ENCODE measurements at places on chromosomes 2 and 18.

DNA sequence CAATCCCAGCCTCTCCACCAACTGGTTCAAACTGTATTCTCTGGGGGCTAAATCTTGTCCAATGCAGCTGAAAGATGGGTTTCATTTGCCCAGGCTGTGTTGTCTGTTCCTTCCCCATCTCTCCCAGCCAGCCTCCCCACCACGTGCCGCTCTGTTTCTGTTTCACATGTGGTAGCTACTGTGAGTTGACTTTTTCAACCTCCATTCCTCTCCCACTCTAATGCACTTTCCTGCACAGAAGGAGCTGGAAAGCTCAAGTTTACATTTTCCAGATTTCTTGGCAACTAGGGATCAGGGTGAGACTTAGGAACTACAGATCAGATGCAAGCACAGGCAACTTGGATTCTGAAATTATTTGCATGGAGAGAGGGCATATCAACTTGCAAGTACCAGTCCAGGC lies 19.0 kb upstream of the NPAS2 start:
- no peak for DNase-seq

DNA sequence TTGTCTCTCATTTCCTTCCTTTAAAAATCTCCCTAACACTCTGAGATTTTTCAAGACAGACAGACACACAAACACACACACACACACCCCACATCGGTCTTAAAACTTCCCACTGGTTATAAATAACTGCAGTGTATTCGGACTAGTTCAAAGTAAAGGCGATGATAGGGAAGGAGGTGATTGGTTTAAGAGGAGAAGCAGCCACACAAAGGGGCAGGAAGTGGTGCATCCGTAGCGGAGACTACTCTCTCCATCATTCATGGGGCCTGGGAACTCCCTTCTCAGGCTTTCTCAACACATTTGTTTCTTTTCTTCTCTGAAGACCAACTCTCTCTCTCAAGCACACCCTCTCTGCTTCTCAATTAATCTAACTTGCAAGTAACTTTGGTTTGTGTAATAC lies 149.1 kb upstream of the DPP10 start:
- DNase-seq = no peak

- no peak for DNase-seq
Measured at GRCh38 chr18:25544546-25545287, 192.8 kb upstream of the ZNF521 start.

GRCh38 chr18:42018831-42019230 lies 63.8 kb downstream of the PIK3C3 start:
- DNase-seq = no peak

DNA sequence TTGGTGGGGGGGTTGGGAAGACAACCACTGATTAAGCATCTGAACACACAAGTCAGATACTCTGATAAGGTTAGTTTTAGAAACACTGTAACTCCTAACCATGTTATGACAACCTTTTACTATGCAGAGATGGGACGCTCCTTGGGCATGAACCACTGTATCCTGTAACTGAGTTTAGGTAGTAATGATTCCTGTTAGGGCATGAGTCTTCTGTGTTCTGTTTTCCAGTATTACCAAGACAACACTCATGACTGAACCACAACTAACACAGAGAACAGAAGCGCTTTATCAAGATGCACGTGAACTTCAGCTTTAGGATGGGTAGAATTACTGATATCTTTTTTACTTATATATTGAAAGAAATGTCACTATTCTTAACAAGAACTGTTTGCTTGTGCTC lies 14.1 kb upstream of the CREB1 start:
- no peak for DNase-seq

DNA sequence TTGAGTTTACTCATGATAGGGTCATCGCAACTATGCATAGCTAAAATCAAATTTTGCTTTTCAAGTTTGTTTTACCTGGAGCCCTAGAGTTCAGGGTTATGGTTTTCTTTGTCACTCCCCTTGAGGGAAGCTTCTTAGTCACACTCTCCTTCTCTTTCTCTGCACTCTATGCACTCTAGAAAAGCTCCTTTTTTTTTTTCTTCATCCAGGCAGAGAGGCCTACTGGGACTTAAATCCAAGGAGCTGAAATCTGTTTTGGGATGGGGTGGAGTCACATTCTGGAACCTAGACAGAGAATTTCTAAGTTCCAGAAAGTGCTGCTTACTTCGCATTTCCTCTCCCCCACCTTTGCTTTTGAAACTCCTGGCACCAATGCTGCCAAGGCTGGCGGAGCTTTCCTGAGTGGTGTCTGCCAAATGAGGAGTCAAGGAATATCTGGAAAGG lies 19.1 kb upstream of the IL18R1 start:
- no peak for DNase-seq

DNA sequence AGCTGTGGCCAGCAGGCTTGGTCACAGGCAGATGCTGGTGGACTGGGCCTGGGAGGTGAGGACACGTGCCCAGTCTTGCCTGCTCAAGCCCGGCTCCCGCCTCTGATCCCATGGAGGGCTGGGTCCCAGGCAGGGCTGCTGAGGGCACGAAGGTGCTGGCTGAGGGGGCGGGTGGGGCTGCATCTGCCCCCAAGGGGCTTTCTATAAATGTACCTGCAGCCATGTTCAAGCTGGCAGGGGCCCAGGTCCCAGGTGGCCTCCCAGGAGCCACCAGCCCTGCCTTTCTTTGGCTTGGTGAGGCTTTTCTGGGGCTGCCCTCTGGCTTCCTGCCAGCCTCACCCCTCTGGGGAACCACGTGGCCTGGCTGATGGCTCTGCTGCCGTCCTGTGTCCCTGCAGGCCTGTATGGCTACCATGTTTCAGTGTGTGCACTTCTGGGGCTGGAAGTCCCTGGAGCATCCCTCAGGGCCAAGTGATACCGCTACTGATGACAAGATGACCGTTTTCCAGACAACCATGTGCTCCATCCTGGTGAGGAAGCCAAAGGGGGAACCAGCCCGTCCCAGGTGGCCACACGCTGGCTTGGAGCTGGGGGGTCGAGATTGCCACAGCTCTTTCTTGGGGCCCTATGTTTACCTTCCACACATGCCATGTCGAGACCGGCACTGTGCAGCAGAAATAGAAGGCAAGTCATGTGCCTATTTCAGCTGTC lies 23.2 kb downstream of the HJURP start:
- DNase-seq = no peak

DNA sequence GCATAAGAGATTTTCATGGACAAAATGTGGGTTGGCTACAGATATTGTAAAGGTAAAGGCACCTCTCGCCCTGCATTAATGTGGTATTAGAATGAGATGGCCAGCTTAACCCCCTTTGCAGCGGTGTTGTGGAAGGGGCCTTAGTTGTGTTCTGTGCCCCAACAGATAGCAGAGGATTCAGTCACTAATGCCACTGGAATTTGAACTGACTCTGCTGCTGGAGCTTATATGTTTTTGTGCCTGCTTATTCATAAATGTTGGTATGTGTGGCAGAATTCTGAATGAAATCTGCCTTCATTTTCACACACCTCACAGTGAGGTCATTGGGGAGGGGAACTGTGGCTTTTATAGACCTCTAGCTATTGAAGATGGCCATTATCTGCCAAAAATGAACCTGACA lies 90.7 kb upstream of the ITGA6 start:
- no peak for DNase-seq

- DNase-seq = no peak
Measured at GRCh38 chr2:40734797-40735196, 282.9 kb upstream of the SLC8A1 start.

DNA sequence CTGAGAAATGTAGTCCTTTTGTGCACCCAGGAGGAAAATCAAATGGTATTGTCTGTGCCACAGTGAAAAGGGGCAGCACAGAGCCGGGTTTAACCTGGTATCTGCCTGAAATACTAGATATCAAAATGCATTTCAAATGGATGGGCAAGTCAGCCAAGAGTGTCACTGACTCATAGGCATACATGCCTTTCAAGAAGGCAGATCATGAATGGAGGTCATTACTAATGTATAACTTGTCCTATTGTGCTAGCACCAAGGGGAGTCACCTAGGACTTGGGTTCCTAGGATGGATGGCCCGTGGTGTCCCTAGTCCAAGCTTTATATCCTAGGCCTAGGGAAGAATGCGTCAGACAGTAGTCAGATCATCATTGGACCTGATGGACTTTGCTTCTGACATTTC lies 49.9 kb downstream of the TCF7L1 start:
- DNase-seq = no peak

- DNase-seq = no peak
Measured at GRCh38 chr2:127193967-127194280, 26.2 kb downstream of the CYP27C1 start.

DNA sequence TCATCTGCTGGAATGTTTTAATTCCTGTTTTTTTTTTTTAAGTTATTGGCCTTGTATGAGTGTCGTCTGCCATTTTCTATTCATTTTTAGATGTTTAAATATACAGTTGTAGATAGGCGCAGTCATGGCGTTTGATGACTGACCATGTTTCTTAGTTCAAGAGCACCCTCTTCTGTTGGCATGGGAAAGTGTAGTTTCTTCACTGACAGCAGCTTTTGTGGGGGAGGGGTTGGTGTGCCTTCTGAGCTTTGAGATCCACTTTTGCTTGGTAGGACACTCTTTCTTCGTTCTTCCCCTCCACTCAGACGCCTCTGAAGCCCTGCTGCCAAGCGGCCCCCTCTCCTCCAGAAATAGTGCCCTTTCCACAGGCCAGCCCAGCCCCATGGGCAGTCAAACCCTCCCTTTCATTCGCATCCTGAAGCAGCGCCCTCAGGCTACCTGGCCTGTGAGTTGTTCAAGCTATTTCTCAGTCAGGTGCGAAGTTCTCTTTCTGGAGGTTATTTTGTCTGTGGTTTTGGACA lies 492.0 kb downstream of the TNS1 start:
- DNase-seq = peak; percentile 77

DNA sequence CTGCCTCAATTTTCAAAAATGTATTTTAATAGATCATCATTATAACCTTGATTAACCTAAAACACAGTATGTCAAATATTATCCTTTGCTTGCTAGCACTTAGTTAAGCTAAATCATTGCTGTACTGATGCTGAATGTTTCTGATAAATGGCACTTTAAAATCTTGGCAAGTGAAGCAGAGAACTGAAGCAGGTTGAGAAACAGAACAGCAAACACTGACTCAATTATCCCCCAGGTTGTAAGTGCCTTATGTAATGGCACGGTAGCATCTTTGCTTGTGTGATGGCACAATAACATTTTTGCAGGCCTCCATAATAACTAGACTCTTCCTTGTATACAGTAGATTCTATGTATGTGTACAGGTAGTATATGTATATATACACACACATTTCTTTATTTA lies 33.8 kb downstream of the ARHGAP15 start:
- DNase-seq = no peak

DNA sequence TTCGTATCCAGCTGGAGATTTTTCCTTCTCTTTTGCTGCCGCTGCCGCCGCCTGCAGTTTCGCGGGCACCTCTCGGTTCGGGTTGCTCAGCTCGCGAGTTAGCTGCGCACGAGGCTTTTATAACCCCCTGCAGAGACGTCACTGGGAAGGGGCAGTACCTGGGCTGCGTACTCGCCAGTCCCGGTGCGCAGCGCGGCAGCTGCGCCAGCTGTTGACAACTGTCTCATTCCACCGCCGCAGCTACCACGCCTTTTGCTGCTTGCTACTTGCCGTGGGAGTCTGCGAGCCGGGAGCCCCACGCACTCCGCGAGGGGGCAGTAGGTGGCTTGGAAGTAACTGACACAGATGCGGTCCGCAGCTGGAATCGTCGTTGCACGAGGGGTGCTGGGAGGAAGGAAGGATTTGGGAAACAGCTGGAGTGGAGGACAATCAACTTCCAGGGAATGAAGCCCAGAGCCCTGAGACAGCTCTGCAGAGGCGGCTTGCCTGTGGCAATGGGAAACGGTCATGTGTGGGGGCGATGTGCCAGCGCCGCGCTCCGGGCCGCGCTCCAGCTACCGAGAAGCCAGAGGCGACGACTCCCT lies at the start of gene TACR1:
TACR1 (minus strand) TSS at position 93 of the 584 bp plus-strand sequence. CDS start 586 bp downstream, outside the sequence.
- peak; percentile 51 for DNase-seq

DNA sequence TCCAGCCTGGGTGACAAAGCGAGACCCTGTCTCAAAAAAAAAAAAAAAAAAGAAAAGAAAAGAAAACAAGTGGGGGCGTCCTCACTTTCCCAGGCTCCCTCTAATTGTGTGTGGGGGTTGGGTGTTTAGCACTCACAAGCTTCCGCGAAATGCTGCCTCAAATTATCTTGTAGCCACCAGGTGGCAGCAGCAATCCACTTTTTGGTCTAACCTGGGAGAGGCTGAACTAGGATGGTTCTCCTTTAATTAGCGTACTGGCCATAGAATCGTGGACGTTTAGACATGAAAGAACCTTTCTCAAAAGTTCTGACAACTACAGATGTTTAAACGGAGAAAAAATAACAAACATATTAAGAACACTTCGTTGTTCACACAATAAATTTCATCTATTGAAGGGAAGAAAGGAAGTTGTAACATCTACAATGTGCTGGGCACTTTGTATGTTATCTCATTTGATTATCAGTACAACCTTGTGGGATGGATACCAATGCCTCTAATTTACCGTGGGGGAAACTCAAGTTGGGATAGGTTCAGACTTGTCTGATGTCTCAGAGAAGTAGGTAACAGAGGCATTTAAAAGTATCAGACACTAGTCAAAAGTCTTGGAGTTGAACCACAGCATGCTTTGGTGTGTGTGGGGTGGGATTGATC lies 122.7 kb upstream of the NABP1 start:
- peak; percentile 87 for DNase-seq

DNA sequence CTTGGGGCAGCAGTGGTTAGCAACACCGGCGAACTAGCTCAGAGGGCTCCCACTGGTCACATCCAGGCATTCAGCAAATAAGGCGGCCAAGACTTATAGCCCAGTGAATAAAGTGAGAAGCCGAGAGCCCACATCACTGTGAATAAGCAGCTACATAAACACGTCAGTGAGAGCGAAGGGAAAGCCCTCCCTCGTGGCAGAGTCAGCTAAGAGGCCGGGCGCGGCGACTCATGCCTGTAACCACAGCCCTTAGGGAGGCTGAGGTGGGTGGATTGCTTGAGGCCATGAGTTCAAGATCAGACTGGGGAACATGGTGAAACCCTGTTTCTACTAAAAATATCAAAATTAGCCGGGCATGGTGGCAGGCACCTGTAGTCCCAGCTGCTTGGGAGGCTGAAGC lies 5.2 kb downstream of the D2HGDH start:
- DNase-seq = no peak

DNA sequence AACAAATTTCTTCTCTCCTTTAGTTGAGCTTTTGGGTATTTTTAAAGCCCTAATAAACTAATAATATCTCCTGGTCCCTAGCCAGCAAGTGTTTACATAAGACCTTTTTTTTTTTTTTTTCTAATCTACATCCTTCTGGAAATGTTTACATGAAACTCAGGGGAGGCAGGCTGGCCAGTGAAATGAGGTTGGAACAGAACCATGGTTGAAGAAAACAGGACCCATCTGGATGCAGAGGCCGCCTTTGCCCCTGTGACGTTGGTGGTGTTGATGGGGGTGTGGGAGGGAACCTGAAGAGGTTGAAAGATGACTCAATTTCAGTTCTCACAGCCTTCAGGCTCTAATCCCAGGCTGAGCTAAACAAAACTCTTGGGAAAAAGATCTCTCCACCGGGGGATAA lies 118.5 kb downstream of the NRP2 start:
- peak; percentile 36 for DNase-seq

GRCh38 chr2:48525269-48525943 lies 4.5 kb upstream of the STON1 start:
- no peak for DNase-seq

DNA sequence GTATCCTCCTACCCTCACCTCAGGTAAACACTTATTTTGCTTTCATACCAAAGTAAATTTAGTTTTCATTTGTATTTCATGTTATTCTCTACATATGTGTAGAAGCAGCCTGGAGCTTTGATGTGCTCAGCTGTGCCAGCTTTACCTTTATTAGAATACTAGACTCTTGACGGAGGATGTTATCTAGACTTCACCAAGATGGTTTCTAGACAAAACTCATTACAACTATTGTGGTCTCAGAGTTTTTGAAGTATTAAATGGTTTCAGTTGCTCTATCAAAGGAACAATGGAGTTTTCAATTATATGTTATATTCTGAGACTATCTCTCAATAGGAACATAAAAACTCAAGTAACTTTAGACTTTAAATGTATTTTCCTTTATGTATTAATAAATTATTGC lies 5.0 kb upstream of the IL18RAP start:
- DNase-seq = no peak

Measured in left renal pelvis (tissue), 4 donors.